Activated CD4-positive, alpha-beta T cell treated with anti-CD3 and anti-CD28 coated beads, Interleukin-2, amount 50 U/mL, for 4 hours (primary cell): ENCODE measurements at places on chromosomes 7 and 10.
A peak's percentile ranks its signal among the peaks of the same experiment; 100 is the strongest.

GRCh38 chr7:103711413-103711812 is 265.4 kb upstream of the SLC26A5 start:
- no peak for DNase-seq

DNA sequence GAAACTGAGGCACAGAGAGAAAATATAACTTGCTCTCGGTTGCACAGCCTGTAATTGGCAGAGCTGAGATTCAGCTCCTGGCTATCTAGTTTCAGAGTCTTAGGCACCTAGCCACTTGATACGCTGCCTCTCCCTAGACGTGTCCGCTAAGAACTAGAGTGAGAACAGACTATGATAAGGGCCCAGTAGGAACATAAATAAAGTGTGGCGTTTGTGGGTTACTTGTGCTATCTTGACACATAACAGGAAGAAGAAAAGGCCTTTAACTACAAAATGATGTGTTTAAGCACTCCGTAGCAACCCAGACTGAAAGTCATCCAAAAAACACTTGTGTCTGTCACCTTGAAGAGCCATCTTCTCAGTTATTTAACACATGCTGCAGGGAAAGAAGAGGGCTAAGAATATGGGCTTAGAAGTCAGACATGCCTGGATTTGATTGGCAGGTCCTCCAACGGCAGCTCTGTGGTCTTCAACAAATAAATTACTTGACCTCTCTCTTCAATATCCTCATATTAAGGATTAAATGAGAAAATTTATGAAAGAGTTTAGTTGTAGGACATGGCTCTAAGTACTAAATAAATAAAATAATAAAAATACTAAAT is 96.2 kb downstream of the SGMS1 start:
- no peak for DNase-seq

- DNase-seq, result no peak
Observed at GRCh38 chr10:98212196-98212595, 55.8 kb downstream of the LOXL4 start.

DNA sequence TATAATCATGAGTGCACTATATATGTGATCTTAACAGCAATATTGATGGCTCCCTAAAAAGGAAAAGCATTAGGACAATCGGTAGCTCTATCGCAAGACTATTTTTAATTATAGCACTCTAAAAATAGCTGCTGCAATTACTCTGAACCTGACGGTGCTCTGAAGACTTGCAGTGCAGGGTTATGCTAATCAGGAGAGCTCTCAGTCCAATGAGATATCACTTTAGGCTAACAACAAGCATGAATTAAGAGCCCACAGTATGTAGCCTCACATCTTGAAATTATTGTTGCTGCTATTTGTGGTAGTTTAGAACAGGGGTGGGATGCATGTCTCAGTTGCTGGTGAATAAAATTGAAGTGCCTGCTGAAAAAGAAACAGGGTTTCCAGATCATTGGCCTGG is 515.8 kb upstream of the AKR1E2 start:
- no peak for DNase-seq

GRCh38 chr10:82811621-82812020 is 936.6 kb downstream of the NRG3 start:
- no peak for DNase-seq

DNA sequence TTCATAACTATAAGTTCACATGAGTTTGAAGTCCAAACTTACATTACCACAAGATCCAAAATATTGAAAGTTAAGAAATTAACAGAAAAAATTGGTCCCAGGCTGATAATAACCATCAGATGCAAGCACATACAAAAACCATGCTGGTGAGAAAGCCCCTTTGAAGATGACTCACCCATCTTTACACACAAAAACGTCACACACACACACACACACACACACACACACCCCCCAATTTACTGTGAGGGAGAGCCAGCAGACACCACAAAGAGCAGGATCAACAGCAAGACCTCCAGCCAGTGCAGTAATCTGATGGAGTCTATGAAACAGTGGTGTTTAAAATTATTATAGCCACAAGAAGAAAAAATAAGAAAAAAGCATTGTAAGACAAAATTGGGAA is 50.1 kb upstream of the DRGX start:
- DNase-seq, result no peak

GRCh38 chr7:109552017-109552416 is 982.3 kb downstream of the DNAJB9 start:
- no peak for DNase-seq

- no peak for DNase-seq
Observed at GRCh38 chr7:12715372-12716133, 28.1 kb downstream of the ARL4A start.

- DNase-seq, result no peak
Observed at GRCh38 chr7:24307326-24307725, 23.3 kb downstream of the NPY start.

DNA sequence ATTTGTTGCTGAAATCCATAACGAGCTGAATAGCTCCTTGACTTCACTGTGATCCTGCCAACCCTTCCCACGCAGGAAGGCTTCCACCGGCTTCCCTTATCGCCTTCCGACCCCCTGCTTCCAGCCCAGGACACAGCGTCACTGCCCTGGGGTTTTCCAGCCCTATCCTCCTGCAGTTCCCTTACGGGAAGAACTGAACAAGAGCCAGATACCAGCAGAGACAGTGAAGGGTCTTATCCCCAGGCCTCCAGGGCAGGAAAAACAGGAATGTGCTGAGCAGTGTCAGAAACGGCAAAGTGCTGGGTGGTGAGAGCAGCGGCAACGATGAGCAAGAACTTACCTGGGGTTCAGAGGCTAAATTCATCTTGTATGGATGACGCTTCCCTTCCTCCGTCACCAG is 22.4 kb downstream of the PDLIM1 start:
- no peak for DNase-seq

DNA sequence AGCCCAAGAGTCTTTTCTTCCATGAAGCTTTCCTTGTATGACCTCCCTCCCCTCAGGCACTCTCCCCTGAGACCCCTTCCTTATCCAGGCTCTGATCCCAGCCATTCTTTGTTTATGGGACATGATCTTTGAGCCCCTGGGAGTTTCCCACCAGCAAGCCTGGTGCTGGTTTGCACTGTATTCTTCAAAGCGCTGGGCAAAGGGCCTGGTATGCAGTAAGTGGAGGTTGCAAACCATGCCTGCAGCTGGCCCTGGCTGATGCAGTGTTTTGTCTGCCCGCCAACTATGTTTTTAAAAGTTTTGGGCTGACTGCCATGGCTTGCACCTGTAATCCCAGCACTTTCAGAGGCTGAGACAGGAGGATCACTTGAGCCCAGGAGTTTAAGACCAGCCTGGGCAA is 6.8 kb upstream of the NODAL start:
- no peak for DNase-seq

GRCh38 chr10:3118641-3119091 is 51.3 kb downstream of the PFKP start:
- DNase-seq, result no peak

GRCh38 chr7:140275069-140275965 is 98.5 kb upstream of the KDM7A start:
- no peak for DNase-seq

DNA sequence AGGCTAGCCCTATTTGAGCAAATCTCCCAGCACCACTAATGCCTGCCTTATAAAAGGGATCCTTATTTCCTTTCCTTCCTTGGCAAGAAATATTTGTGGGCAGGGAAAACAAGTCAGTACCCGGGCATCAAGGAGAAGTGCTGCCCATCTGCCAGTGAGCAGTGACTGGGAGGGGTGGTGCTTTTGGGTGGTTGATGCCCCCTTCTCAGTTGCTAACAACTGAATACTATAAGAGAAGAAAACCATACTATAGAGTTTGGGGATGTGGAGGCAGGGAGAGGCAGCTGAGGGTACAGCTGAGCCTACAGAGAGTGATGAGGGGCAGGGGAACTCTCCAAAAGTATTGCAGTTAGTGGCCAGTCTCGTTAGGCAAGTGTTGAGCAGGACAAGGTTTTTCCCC is 39.3 kb downstream of the OGDH start:
- no peak for DNase-seq

- DNase-seq, result no peak
Observed at GRCh38 chr7:30270921-30271320, 13.5 kb upstream of the ZNRF2 start.

DNA sequence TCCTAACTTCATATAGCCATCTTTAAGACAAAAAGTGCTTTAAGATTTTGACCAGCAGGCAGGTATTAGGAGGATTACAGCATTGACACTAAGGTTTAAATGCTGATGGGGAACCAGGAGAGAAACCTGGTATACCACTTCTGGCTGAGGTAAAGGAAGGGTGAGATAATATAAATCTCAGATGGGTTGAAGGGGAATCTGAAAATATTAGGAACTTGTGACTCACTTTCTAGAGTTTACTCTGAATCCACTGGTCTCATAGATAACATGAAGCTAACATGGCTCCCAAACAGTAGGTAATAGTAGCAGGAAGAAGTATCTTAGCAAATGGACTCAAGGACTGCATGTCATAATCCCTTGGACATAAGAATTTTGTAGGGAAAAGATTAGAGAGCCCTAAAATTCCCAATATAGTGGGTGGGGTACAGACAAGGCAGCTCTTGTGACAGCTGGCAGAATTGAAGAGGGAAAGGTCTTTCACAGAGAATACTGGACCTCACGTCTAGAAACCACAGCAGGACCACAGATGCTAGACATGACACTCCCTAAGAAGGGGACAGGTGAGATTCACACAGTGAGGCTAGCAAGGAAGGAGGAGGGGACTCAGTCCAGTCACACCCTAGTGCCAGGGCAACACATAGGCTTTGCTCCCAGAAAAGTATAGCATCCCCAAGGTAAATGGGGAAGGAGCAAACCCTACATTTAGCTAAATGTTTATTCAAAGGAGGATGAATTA is 3.5 kb downstream of the PTTG1IP2 start:
- DNase-seq, result no peak

DNA sequence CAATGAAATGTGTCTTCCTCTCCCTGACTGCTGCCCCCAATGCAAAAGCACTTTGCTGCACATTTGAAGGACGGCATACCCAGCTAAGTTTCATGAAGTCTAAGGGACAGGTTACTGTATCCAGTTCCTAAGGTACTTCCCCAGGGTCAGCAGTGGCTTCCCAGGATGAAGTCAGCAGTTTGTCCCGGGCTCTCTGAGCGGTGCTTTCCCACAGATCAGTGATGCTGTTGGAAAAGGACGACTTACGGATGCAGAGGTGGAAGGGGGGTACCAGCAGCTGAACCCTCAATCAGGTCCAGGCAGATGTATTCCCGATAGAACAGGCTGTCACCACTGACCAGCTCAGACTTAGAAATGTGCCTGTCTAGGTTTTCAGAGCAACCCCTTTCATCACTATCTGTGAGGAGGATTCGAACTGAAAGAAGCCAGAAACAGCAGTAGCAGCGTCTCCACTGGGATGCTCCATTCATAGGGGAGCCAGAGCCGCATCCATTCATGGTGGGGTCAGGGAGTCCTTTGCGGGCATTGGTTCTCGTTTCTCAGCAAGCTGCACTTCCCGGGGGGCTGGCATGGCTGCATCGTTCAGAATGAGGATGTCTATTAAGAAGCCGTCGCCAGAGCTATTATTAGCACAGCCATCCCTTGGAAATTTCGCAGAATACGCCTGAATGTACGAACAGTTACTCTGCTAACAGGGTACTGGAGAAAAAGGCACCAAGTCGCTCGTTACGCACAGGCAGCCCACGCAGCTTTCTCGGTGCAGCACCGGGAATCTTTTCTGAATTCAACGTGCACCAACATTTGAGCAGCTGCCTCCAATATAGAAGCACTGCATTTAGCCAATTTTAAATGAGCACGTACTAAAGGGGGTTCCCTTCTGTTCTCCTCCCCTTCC is 303.7 kb downstream of the PRPF18 start:
- DNase-seq, result no peak

DNA sequence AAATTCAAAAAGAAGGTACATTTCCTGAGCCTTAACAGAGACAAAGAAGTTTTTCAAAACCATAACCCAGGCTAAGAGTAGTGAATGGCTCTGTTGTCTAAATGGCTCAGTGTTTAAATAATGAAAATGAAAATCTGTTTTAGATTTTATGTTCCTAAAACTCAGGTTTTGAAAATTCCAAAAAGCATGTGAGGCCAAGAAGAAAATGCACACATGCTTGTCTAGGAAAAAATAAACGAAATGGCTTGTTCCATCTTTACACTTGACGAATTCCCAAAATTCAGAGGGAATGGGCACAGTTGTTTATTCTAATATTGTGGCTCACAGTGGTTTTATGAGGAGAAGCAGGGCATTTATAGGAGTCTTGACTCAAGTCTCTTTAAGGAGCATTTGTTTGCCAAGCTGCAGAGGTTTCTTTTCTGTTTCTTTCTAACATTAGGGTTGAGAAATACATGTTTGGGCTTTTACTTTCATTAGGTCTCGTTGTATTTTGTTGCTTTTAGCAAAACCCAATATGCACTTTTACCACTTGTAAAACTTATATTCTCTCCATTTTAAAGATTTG is 527.6 kb upstream of the ANKRD30A start:
- no peak for DNase-seq

DNA sequence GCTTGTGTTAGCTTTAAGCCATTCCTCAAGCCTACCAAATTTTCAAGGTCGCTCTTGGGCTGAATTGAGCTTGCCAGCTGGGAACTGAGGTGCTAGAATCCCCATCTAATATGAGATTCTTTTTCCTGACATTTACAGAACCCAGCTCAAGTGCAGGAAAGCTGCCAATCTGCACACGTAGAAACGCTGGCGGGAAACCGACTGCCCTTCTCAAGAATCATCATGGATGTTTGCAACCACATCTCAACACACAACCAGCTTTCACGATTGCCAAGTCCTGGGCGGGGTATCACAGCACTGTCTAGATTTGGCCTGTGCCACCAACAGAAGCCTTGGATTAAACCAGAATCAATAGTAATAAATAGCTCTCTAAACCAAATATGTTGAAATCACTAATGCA is 203.7 kb downstream of the DIP2C start:
- DNase-seq, result no peak

DNA sequence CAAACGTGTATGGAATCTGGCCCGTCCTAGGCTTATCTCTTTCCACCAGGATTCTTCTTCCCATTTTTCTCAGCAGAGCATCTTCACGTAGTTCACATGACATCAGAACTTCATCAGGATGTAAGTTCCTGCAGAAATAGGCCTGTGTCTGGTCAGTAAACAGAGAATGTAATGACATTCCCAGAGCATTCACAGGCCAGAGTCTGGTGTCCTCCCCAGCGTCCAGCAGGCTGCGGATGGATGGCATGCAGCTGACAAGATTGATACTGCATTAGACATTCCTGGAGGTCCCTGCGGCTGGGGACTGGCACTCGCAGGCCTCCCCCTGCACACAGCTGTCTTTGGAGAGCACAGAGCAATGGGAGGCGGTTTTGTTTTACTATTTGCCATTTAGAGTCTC is 28.7 kb downstream of the MGMT start:
- DNase-seq, result no peak

GRCh38 chr7:30930621-30931020 is 19.0 kb downstream of the AQP1 start:
- no peak for DNase-seq

DNA sequence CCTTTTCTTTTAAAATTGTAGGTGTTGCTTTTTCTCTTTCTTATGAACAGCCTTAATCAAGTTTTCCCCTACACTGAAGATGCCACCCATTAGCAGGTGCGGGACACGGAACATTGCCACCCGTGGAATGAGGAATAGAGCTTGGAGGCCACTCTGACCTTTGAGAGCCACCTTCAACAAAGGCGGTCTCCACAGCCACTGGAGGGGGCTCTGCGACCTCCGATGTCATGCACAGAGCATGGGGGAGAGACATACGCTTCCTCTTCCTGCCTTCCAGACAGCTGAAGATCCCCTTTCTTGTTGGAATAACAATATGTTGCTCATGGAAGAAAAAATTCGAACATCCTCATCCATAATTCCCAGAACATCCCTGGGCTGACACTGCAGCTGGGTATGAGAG is 39.1 kb downstream of the ADARB2 start:
- DNase-seq, result no peak

GRCh38 chr10:101214446-101215396 is 14.5 kb downstream of the LBX1 start:
- peak; percentile 67 for DNase-seq

- no peak for DNase-seq
Observed at GRCh38 chr7:158266426-158266816, 321.2 kb downstream of the PTPRN2 start.
